ENCODE measurements at places on chromosomes 12 and 14.

GRCh38 chr12:31309279-31309678, 16.7 kb downstream of the SINHCAF start:
- DNase-seq = no peak

- DNase-seq = no peak
Observed at GRCh38 chr12:57196439-57196838, 20.2 kb upstream of the NXPH4 start.

DNA sequence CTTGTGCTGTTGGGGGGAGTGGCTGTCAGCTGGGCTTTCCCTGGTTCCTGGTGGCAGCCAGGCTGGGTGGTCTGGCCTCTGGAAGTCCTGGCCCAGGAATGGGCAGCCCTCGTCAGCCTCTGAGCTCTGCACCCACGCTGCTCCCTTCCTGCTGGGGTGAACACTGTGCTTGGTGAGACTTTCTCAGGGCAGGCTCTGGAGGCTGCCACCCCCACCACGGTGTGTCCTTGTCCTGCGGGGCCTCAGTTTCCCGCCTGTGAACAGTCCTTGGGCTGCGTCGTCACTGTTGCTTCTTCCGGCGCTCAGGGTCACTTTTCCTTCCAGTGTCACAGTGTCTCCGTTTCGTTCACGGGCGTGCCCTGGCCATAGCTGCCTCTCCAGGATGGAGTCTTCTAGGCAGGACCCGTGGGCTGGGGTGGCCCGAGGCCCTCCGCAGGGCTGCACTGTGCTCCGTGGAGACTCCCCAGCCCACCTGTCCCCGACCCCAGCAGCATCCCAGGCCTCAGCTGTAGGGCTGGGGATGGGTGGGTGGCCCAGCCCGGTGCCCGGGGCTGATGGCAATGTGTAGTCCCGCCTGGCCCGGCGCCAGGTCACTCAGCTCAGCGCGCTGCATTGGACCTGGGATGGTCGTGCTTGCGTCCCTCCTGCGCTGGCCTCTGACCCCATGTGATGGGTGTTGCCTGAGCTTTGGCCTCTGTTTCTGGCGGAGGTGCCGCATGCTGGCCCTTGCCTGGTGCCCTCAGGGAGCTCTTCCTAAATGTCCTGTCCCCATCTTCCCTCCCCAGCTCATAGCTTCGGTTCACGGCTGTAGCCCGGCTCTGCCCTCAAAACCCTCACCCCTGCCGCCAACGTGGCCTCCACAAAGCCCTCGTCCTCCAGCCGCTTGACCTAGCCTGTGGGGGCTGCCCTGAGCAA, 6.8 kb downstream of the KIF26A start:
- DNase-seq = peak; percentile 7

DNA sequence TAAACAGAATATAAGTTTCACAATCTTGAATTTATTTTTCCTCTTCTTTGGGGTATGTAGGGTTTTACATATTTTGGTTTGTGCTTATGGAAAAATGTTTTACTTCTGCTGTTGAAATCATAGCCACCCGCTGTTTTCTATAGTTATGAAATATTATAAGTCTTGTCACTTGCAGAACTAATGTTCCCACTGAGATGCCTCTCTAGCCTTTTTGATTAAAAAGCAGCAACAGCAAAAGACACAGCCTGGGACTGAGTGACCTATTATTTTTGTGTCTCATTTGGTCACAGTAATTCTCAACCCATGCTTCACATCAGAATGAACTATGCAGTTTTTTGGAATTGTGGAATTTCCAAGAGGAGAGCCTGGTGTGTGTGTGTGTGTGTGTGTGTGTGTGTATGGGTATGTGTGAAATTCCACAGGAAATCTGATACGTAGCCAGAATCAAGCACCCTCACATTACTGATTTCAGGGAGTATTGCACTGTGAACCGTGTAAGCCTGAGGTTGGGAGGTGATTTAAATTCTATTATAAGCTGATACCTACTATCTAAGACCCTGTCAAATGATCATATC, 55.7 kb upstream of the FRMD6 start:
- DNase-seq = no peak

DNA sequence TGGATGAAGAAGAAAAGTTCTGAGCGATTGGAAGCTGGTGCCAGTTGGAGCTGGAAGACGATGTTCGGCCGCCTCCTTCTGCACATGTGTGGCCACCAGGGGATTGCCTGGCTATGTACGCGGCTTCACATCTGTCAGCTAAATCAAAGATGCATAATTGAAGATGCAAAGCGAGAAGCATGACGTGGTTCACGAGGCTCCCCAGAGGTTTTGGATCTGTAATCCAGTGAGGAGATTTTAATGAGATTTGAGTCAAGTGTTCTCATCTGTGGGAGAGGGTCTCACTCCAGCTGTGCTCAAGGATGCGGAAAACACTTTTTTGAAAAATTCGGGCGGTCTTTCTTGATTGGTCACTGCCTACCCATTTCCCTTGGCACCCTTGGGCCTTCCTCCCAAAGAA, 94.6 kb downstream of the PAX9 start:
- DNase-seq = no peak

DNA sequence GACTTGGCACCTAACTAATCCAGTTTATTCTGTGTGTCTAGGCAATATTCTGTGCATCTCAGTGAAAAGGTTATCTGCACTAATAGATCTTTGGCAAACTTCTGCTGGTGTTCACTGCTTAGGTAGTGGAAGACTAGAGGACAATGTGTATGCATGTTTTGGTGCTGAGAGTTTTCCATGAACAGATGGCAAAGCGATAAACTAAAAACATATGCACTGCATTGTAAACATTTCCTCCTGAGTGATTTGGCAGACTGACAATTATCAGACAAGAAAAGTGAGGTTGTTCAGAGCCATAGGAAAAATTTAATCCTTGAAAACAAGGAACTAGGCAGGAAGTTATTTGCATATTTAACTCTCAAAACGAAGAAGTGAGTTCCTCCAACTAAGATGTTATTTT, 400.4 kb downstream of the ATP23 start:
- DNase-seq = no peak
